RPMI7951 (cell line): ENCODE measurements at places on chromosomes 16 and 17.
A peak's percentile ranks its signal among the peaks of the same experiment; 100 is the strongest.

GRCh38 chr17:74163271-74163821, 40.1 kb upstream of the RPL38 start:
- no peak for DNase-seq

- DNase-seq = no peak
Measured at GRCh38 chr16:14175086-14175485, 104.0 kb downstream of the MRTFB start.

- no peak for DNase-seq
Measured at GRCh38 chr16:27677263-27677662, 127.3 kb downstream of the KATNIP start.

DNA sequence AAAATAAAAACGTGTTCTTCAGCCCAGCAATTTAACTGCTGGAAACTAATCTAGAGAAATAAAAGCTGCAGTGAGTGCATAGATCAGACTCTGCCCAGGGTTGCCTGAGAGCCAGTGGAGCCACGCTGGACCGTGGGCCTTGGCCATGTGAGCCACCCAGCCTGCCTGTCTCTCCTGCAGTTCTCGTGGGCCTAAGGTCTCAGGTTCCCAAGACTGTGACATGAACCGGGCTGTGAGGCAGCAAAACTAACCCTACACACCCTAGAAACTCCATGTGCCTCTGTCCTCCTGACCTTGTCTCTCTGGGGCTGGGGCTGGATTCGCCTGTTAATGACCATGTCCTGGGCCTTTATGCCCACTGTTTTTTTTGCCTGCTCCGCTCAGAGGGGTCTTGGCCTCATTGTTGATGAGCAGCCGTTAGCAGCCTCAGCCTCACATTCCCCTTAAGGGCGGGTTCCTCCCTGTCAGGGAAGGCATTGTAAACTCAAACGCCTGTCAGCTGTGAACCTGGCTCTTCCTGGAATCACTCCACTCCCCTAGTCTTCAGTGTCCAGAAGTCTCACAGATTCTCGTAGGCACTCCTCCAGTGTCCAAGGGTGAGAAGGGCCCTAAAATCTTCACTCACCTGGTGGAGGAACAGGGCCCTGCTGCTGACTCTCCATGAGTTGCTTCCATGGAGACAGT, 16.9 kb downstream of the C16orf90 start:
- DNase-seq = no peak

DNA sequence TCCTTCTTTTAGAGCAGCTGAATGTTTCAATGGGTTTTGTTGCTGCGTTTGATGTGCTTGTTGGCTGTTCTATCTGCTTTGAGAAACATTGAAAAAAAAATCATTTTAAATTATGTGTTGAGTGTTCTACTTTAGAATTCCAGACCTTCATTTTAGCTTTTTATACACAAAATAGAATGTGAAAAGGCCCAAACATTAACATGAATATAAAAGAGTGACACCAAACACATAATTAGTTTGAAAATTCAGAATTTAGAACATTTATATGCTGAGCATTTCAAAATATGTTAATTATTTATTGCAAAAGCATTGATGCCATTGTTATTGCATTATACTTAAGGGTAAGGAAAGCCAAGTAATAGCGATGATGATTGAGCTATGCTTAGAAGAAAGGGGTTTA, 2.9 kb downstream of the NFAT5 start:
- no peak for DNase-seq

- peak; percentile 95 for DNase-seq
Measured at GRCh38 chr16:83952940-83953795, at the start of gene OSGIN1. Gene OSGIN1, plus strand, starts transcription at chr16:83953240. Its CDS starts 4,432 bp downstream, at chr16:83957672.

DNA sequence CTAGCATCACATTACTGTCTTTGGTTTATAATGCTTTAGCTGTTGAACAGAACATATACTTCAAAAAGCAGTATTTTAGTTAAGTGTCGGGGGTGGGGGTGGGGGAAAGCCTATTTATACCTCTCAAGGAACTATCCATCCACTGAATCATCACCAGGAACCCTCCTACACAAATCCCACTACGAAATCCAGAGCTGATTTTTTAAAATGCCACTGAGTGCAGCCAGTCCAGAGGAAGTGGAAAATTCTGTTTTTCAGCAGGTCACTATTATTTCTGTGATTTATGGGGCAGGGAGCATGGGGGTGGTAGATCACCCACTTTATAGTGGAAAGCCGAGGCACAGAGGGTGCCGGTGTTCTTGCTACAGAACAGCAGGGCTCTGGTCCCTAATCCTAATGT, 284.1 kb downstream of the SOX9 start:
- peak; percentile 70 for DNase-seq

GRCh38 chr17:1762901-1763898, 1.3 kb downstream of the SERPINF1 start:
- DNase-seq = peak; percentile 94

- no peak for DNase-seq
Measured at GRCh38 chr16:87740909-87741424, 24.8 kb downstream of the KLHDC4 start.

GRCh38 chr17:30091121-30091670, 25.4 kb upstream of the NSRP1 start:
- no peak for DNase-seq

GRCh38 chr17:59409336-59410048, 78.0 kb downstream of the YPEL2 start:
- no peak for DNase-seq

GRCh38 chr16:66510711-66511601, 39.0 kb downstream of the TK2 start:
- peak; percentile 50 for DNase-seq

- no peak for DNase-seq
Measured at GRCh38 chr17:83150369-83151055, 71.1 kb downstream of the METRNL start.

DNA sequence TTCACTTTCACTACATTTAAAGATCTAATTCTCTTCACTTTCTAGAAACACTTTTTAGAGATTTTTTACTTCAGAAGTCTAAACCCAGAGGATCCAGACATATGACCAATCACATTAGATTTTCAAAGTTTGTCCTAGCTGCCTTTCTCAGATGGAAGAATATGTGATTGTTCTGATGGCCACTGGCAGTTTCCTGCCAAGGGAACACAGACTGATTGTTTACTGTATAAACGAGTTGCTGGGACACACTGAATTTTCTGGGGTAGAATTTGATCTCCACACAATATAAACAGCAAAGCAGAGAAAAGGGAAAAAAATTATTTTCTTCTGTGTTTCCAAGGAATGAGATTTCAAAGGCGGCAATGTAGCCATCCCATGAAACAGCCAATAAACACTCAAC, 480.0 kb downstream of the TOX3 start:
- no peak for DNase-seq

DNA sequence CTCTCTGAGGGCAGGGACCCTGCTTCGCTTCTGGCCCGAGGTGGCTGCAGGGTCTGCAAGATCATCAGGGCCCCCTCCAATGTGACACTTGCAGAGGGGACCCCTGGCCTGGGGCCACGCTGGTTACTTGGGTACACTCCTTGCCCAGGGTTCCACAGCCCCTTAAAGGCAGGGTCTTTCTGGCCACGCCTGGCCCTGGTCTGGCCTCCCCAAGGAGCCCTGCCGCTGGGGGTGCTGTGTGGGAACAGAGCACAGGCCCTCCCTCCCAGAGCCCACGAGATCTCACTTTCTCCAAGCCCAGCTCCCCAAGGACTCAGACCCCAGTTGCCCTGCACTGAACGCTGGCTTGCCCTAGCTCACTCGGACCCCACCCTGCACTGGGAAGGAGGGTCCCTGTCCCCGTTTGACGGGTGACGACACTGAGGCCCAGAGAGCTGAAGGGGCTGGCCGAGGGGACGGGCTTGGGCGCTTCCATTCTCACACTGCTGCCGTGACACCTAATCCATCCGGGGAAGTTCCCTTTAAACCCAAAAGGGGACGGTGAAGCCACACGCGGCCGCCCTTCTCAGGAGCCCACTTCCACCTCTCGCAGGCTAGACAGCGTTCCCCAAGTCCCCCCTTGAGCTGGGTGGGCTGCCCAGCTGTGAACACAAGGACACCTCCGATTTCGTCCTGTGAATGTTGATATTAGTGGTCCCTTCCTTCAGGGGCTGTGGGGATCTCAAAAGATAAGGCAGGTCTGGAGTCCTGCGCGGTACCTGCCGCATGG, 26.9 kb upstream of the OSGIN1 start:
- DNase-seq = no peak

DNA sequence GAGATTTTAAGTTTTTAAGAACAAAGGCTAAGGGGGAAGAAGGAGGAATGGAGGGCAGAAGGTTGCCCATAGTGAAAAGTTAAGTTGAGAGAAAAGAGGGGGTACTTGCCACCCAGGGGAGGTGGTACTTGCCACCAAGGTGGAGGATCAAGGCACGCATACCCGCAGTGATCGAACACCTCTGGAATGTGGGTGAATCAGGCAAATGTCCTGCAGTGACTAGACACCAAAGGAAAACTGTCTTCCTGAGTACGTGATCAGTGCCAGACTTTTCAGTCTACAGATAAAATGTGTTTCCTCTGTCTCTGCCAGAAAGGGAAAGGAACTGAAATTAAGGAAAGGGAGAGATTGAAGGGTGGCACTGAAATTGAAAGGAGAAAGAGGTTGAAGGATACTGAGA, 2285.3 kb downstream of the TP53TG3F start:
- peak; percentile 2 for DNase-seq

DNA sequence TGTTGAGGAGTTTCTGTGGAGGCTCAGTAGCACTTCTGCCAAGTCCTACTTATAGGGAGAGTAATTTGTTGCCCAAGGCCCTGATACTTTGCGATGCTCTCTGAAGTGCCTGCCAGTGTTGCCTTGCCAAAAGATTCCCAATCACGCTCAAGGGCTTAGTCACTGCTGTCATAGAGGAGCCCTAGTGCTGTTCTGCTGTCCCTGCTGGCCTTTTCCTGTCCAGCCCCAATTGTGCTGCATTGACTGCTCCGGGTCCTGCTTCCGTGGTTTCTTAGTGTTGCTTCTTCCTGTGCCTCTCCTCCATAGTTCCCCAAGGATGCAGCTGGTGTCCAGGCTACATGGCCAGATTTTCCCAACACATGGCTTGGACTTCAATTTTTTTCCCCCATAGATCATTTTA, 13.9 kb downstream of the NUP93 start:
- peak; percentile 95 for DNase-seq

GRCh38 chr16:68076560-68076959, 8.6 kb upstream of the NFATC3 start:
- no peak for DNase-seq

DNA sequence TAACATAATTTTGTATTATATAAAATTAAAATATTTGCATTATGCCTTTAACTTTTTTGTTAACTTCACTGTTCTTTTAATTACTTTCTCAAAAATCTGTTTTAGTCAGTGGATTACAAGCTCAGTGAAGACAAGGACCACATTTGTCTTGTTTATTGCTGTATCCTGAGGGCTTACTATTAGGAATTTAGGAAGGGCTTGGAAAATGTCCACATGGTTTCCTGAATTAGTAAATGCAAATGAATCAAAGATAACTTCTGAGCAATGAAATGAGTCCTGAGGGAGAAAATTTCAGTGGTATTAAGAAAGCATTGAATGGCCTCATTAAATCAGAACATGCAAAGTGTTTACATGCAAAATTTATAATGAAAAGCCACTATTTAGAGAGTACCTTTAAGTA, 1293.2 kb upstream of the GOT2 start:
- peak; percentile 19 for DNase-seq

DNA sequence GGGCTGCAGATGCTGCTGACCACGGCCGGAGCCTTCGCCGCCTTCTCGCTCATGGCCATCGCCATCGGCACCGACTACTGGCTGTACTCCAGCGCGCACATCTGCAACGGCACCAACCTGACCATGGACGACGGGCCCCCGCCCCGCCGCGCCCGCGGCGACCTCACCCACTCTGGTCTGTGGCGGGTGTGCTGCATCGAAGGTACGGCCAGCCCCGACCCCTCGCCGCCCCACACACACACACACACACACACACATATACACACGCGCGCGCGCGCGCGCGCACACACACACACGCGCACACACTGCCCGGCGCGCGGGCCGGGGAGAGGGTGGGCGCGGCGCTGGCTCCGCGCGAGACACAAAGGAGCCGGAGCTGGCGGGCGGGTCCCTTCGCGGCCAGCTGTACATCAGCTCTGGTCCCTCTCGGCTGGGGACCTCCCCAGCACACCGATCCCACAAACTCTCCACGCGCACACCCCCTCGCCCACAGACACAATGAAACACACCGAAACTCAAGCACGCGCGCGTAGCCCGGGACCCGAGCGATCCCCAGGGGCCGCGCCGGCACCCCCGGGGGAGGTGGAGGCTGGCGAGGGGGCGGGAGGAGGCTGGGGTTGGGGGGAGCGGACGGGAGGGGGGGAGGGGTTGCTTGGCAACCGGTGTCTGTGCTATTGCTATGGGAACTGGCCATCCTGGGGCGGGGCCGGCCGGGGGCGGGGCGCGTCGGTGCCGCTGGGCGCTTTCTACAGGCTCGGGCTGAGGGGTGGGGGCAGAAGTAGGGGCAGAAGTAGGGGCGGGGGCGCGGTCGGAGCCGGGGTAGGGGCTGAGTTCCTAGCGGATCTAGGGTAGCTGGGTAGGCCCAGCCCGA, 658 bp downstream of the CACNG4 start:
- no peak for DNase-seq

DNA sequence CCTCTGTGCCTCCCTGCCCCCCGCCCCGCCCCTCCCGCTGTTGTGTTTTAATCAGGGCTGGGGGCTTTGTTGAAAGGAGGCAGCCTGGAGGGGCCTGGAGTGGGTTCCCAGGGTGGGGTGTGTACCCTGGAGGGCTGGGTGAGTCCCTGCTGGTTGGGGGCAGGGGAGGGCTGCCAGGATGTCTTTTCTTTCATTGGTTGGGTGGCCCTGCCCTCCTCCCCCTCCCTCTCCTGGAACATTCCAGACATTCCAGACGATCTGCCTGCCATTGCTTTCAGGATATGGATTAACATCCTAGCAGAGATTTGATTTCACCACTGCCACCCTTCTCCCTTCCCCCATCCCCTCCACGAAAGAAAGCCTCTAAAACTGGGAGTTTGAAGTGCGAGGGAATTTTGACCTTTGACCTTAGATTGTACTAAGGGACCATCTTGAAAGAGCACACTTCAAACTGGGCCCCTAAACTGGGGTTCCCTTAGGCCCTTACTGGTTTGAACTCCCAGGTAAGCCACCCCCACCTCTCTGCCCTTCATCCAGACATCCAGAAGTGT, 25.3 kb downstream of the IGF2BP1 start:
- peak; percentile 43 for DNase-seq

DNA sequence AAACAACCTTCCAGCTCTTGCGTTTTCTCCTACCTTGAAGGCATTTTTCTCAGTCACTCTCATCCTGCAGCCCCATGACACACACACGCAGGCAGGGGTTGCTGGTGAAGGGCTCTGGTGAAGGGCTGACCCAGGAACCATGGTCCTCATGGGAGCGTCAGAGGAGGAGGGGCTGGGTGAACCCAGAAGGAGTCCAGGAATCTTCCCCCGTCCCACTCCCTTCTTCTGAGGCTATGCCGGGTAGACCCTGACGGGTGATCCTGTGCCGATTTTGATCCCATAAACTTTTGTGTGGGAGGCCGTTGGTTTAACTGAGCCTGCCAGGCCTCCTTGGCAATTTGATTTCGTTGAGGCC, 278.4 kb upstream of the FOXF1 start:
- no peak for DNase-seq

GRCh38 chr16:81158964-81159363, 62.8 kb upstream of the GCSH start:
- no peak for DNase-seq

GRCh38 chr17:77127735-77128361, 12.9 kb upstream of the SEC14L1 start:
- DNase-seq = peak; percentile 45

GRCh38 chr17:18206962-18207361, 18.5 kb upstream of the LLGL1 start:
- DNase-seq = no peak

- DNase-seq = no peak
Measured at GRCh38 chr17:45867171-45867570, 22.5 kb downstream of the SPPL2C start.
